ENCODE measurements at places on chromosomes 7 and 10.

DNA sequence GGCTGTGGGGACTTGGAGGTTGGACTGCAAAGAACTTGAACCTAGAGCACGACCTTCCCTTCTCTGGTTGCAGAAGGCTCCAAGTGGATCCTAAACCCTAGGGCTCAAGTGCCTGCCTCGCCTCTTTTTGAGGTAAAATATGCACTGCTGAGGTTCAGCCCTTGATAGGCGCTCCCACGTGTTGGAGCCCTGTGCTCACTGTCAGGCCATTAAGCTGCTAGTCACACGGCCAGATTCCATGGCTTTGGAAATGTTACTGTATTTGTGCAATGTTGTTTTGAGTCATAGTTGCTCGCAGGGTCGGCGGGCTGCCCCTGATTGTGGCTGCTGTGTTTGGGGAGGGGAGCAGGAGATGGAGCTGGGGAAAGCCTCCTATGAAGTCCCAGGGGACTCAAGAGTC is 39.8 kb upstream of the PCBD1 start:
- no peak for DNase-seq

DNA sequence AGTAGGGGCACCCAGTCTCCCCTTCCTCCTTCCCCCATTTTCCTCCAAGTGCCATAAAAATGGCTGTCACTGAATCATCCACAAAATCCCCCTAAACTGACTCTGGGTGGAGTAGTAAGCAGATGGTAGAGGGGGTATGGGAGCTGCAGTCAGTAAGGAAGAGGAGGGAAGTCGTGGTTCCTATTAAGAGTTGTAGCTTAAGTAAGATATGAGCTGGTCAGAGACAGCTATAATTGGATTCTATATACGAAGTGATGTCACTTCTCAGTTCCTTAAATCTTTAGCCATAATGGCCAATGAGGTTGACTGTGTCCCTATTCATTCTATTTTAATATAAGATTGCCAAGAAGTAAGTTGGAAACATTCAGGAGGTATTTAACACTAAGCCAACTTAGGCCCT is 131.7 kb downstream of the SLC16A9 start:
- DNase-seq = no peak

DNA sequence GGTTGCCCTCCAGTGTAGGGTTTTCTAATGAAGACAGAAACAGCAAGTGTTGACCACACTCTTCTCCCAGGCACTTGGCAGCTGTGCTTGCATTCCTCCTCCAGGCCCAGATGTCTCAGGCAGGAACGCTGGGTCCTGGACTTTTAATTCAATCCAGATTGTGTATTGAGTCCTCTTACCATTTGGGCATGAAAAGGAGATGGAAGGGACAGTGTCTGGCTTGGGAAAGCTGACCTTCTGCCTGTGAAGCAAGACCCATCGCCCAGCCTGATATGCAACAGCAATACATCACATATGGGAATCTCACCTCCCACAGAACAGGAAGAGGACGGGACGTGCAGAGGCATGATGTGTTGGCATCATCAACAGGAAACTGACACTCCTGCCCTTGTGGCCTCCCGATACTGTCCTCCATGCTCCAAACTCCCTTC is 174.4 kb upstream of the LYZL2 start:
- DNase-seq = no peak

DNA sequence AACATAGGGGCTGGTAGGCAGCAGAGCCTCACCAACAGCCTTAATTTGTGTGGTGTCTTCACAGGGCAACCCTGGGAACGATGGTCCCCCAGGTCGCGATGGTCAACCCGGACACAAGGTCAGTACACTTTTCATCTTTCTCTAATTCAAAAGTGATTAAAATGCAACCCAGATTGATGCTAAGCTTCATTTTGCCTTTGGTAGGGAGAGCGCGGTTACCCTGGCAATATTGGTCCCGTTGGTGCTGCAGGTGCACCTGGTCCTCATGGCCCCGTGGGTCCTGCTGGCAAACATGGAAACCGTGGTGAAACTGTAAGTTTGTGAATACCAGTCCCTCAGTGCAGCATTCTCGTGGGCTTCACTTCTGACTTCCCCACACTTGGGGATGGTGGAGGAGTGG is 30.9 kb downstream of the COL1A2 start:
- DNase-seq = no peak

DNA sequence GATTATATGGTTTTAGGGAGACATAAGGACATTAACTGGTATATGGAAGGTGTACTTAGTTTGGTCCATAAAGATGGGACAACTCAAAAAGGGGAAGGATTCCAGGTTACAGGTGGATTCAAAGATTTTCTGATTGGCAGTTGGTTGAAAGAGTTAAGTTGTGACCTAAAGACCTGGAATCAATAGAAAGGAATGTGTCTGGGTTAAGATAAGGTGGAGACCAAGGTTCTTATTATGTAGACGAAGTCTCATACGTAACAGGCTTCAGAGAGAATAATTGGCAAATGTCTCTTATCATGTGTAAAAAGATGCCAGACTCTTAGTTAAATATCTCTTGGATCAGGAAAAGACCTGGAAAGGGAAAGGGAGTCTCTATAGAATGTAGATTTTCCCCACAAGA is 1.0 kb upstream of the TRDMT1 start:
- no peak for DNase-seq

GRCh38 chr7:514651-515598 is 4.7 kb downstream of the PDGFA start:
- DNase-seq = no peak

DNA sequence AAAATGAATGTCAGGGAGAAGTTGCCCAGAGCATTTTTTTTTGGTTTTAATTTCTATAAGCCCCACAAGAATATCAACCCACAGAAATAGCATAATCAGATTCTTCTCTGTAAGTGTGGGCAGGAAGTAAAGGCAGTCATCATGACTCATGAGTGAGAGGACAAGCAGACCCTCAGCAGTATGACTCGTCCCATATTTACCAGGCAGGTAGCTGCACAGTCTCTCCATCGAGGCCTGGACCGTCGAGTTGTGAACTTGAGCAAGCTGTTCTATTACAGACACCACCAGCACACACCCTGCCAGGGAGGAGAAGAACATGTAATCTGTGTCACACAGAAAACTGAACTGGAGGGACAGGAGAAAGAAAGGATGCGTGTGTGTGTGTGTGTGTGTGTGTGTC is 37.8 kb downstream of the AOAH start:
- DNase-seq = peak; percentile 73

DNA sequence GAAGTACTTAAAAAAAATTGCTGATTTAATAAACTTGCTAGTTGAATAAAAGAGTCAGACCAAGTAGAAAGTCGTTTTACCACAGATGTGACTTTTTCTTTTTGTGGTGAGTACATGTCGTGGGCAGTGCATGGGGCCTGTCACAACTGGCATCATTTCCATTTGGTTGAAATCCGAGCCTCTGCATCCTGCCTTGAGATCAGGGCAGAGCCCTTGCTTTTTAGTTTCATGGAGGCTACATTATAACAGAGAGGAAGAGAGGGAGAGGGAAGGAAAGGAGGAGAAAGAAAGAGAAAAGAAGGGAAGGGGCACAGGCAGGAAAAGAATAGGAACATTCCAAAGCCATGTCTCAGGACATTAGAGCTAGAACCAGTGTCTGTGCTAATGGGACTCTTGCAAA is 20.4 kb upstream of the INSYN2A start:
- DNase-seq = no peak

DNA sequence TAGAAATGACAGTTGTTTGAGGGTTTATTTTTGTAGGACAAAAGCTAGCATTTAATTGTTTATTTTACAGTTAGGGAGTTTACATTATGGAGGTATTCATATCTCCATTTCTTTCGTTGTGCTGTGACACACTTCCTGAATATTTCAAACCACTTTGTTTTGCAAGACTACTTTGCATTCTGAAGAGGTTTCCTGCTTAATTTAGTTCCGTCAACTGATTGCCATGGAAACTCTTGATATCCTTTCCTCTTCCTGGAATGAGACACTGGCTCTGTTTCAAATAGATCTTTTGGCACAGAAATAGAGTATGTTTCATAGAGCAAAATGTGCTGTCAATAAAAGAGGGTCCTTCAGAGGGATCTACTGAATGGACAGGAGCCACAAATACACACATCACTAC is 159.5 kb upstream of the AGR3 start:
- DNase-seq = peak; percentile 45

DNA sequence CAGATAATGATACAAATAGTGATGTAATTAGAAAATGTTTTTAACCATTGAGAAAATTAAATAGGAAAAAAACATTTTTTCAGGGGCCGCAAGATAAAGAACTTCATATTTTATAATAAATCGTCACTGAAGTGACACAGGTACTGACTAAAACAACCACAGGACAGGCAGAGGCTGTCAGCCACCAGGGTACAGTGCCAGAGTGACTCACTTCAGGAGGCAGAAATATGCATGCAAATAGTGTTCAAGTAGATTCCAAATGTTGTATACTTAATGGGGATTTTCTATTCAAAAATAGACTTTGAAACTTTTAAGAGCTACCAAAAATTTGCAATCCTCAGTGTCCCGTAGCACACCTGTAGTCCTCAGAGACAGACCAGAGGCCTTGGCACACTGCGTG is 68.6 kb downstream of the FRMPD2 start:
- no peak for DNase-seq

GRCh38 chr10:90746829-90747228 is 111.0 kb downstream of the HTR7 start:
- no peak for DNase-seq

GRCh38 chr7:115024276-115024675 is 102.4 kb downstream of the MDFIC start:
- DNase-seq = no peak

- DNase-seq = no peak
These were observed 19.4 kb upstream of the TMEM72 start for GRCh38 chr10:44891721-44892120.

DNA sequence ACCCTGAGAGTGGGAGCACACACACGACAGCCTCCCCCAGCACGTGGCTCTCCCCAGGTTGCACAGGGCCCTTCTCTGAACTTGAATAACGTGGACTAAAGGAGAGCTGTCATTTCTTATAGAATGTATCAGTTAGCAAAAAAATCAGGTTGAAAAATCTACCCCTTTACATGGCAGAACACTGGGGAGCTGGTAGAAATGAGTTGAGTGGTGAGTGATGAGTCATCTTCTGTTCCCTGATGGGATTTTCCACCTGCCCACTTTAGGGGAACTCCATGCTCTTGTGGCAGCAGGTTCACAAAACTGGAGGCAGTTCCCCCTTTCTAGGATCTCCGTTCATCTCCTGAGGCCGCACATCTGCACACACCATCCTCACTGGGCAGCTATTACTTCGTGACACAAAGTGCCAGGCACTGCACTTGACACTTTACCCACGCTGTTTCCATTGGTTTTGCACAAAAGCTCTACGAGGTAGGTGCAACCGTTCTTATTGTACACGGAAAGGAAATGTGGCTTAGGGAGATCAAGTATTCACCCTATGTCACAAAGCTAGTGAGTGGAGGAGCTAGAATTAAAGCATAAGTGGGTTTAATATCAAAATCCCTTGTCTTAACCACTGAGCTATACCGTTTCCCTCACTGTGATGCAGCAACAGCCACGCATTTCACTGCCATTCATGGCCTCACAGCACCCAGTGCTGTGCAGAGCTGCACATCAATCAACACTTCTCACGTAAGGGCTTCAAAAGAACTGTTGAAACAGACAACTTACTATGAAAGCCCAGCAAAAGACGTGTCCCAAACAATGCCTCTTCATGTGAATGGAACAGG is 80.2 kb downstream of the RNF216 start:
- peak; percentile 80 for DNase-seq

- DNase-seq = no peak
These were observed 79.8 kb upstream of the NME8 start for GRCh38 chr7:37768611-37769010.

DNA sequence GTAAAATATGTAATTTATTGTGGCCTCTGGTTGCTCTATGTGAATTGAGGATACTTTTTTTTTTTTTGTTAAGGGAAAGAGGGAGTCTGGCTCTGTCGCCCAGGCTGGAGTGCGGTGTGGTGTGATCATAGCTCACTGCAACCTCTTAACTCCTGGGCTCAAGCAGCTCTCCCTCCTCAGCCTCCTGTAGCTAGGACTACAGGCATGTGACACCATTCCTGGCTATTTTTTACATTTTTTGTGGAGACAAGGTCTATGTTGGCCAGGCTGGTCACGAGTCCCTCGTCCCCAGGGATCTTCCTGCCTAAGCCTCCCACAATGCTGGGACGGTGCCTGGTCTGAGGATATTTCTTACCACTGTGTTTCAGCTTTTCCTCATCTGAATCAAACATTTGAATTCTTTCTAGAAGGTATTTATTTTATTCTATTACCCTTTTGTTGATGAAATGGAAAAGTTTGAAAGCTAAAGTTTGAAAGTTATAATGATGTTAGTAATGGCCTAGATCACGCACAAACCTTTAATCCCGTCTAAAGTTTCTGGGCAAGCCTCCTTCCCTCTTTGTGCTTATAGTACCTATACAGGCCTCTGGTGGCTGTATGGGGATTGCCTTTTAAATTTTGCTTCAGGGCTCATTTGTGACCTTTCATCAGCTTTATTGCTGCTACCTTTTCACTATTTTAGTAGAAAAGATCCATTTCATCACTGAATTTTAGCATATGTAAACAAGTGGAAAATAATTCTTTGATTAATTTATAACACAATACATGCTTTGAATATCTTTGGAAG is 2.0 kb downstream of the IFRD1 start:
- no peak for DNase-seq

GRCh38 chr7:94240902-94241301 is 153.8 kb upstream of the COL1A2 start:
- DNase-seq = no peak
